HepG2 (cell line): ENCODE measurements at places on chromosomes 12 and 14.

DNA sequence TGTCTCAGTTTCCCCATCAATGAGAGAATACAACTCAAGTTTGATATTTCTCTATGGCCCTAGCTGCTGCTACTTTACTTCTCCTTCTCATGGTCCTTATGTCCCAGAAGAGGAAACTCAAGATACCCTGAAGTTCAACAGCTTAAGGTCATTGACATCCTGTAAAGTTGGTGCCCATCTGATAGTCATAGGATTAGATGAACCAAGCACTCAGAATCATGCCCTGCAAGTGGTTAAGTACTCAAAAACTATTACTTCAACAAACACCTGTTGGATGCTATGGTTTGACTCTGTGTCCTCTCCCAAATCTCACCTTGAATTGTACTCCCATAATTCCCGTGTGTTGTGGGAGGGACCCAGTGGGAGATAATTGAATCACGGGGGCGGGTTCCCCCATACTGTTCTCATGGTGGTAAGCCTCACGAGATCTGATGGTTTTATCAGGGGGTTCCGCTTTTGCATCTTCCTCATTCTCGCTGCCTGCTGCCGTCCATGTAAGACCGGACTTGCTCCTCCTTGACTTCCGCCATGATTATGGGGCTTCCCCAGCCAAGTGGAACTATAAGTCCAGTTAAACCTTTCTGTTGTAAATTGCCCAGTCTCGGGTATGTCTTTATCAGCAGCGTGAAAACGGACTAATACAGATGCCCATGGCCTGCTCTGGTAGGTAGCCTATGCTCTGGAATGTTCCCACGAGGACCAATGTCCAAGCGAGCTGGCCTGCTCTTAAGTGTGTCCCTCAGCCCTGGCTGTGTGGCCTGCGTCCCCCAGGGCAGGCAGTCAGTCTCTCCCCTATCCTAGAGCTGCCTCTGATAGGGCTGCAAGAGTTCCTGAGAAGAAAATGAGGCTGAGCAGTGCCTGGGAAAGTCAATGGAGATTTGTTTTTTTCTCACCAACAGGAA is 18.1 kb downstream of the CAMKK2 start:
- DNase-seq, result no peak

DNA sequence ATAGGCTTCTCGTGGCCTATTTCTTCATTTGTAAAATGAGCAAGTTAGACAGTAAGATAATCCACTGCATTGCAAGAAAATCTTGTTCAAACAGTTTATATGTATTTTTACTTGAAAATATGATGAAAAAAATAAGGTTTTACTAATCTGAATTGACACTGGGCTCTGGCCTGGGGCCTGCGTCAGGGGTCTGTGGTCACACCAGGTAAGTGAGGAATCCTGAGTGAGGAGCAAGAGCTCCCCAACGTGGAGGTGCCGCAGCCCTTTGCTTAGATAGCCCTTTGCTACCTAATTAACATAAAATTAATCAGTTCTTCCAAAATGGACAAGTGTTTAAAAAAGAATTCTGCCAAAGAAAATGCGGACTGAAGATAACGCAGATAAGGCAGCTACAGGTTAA is 39.1 kb upstream of the STAB2 start:
- no peak for DNase-seq

- DNase-seq, result no peak
These were observed 2.3 kb downstream of the JDP2 start for GRCh38 chr14:75430116-75430515.

- no peak for DNase-seq
These were observed 10.0 kb downstream of the BRF1 start for GRCh38 chr14:105290621-105291346.

GRCh38 chr12:123034022-123034541 is 53.6 kb downstream of the ARL6IP4 start:
- no peak for DNase-seq

- DNase-seq, result peak; percentile 79
These were observed 73.0 kb upstream of the ATF1 start for GRCh38 chr12:50690925-50691324.

GRCh38 chr14:49424436-49425331 is 161.5 kb downstream of the RPS29 start:
- DNase-seq, result no peak

DNA sequence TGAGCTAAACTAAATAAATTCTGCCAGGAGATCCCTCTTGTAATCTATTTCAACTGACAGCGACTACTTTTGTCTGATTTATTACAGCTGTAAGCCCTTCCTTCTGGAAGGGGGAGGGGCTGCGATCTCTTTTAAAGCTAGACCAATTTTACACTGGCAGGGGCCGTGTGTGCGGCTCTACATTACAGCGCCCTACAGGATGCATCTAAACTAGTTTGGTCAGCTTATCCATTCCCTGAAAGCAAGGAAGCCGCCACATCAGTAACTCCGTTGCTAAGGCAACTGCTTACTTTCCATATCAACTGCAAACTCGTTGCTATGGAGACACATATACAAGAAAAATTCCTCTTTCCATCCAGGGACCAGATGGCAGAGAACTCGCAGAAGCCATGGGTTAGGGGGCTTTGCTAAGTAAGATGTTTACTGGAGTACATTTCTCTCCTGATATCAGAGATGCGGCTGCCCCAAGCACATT is 17.4 kb downstream of the FOXN3 start:
- peak; percentile 29 for DNase-seq
